ENCODE measurements at places on chromosomes 16 and 17. TPM values are rescaled to one million over a fixed set of nuclear protein-coding genes. Genes with fewer than 3 reads are reported as not detected.

GP2 gene
- total RNA-seq, result not detected

KRT20 gene
- 1.4 TPM for total RNA-seq

PPY gene
- not detected for total RNA-seq

CACNG3 gene
- total RNA-seq, result not detected

KCNH4 gene
- not detected for total RNA-seq

RASL10B gene
- 3.9 TPM for total RNA-seq

ABCA10 gene
- 9.3 TPM for total RNA-seq

C17orf107 gene
- 0.99 TPM for total RNA-seq

FXR2 gene
- 35.2 TPM for total RNA-seq

CBX8 gene
- total RNA-seq, result 1.8 TPM

KCNJ16 gene
- not detected for total RNA-seq

ZFPM1 gene
- total RNA-seq, result 0.27 TPM

FSCN2 gene
- total RNA-seq, result 0.95 TPM

GNGT2 gene
- 1.6 TPM for total RNA-seq

UNK gene
- total RNA-seq, result 18.9 TPM

KRTAP1-5 gene
- total RNA-seq, result not detected

All from sigmoid colon (tissue), 7 donors.